COLO829 (cell line): ENCODE measurements at places on chromosomes 16 and 17.

- no peak for DNase-seq
Observed at GRCh38 chr16:88068476-88069396, 117.5 kb downstream of the BANP start.

DNA sequence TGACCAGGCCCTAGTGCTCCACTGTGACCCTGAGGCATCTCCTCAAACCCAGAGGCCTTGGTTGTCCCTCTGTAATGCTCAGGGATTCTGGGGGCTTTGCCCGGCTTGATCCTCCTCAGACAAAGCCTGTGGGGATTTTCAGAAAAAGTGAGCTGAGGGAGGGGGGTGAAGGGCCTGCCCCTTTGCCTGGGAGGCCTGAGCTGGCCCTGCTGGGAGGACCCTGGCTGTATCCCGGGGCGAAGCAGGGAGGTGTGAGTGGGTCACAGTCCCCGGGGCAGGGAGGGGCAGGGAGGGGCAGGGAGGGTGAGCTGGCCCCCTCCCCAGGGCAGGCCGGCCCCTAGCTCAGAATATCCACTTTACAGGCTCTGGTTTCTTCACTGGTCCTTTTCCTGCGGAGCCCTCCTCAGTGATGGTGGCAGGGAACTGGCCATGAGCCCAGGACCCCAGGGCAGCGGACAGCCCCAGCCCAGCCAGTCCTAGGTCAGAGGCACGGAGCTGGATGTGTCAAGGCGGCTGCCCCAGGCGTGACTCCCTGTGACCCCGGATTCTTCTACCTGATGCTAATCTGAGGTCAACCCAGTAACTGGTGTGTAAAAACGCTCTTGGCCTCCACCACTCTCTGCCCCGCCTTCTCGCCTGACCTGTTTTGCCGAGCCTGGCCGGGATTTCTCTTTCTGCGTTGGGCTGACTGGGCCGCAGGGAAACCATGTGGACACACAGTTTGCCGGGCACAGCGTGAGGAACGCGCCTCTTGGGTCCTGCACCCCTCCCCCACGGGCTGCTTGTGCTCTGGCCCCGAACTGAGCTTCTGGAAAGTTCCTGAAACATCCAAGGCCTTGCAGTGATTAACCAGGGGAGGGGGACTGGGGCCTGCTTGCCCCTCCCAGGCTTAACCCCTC lies 5.8 kb upstream of the FASN start:
- no peak for DNase-seq

GRCh38 chr16:11473728-11474127 lies 113.0 kb downstream of the LITAF start:
- DNase-seq = no peak

DNA sequence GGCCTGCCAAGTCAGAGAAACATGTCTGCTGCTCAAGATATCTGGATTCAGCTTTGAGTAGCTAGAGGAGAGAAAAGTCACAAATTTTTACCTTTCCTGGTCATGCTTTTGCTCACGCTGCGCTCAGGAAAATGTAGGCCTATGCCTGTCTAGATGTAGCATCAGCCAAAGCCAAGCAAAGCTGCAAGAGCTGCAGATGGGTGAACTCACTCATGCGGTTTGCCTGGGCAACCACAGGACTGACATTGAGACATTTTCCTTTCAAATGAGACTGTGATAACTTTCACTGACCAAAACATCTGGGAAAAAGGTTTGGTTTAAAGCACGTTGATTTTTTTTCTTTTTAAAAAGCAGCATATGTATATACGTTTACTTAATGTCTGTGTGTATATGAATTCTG lies 34.0 kb upstream of the NAGLU start:
- DNase-seq = no peak

GRCh38 chr16:75455677-75456076 lies 8.8 kb downstream of the TMEM170A start:
- DNase-seq = no peak

- peak; percentile 6 for DNase-seq
Observed at GRCh38 chr16:84919269-84919668, 92.1 kb downstream of the ZDHHC7 start.

- no peak for DNase-seq
Observed at GRCh38 chr17:17134957-17135333, 71.2 kb downstream of the PLD6 start.

GRCh38 chr16:87441886-87442580 lies 49.9 kb downstream of the MAP1LC3B start:
- no peak for DNase-seq

GRCh38 chr17:50952889-50953288 lies 86.7 kb upstream of the TOB1 start:
- DNase-seq = no peak

- no peak for DNase-seq
Observed at GRCh38 chr17:9755083-9755482, 36.3 kb downstream of the DHRS7C start.

DNA sequence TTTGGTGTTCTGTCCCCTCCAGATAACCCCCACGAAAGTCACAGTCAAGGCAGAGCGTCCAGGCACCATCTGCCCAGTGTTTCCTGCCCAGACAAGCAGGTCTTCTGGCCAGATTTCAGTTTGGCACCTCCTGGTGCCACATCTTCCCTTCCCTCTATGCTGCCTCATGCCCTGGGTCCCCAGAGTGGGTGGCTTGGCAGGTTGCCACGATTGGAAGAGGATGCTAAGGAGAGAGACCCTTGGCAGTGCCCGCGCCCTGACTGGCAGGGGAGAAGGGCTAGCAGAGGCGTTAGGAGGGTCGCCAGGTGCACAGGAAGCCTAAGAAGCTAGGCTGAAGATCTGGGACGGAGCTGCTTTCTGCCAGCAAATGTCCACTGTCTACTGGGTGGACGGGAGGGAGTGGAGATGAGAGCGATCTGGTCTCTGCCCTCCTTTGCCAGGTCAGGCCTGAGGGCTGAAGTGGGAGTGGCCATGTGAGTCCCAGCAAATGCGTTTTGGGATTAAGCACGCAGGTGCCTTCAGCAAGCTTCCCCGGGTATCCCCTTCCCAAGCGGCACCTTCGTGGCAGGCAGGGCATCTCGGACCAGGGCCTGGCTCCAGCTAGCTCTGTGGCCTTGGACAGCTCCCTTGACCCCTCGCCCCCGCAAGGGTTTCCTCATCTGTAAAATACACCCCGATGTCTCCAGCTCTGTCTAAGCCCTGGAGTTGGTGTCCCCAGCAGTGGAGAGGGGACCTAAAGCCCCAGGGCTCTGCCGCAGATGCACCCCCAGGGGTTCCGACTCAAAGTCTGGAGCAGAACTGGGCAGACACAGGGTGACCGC lies 13.4 kb upstream of the CD300A start:
- no peak for DNase-seq

DNA sequence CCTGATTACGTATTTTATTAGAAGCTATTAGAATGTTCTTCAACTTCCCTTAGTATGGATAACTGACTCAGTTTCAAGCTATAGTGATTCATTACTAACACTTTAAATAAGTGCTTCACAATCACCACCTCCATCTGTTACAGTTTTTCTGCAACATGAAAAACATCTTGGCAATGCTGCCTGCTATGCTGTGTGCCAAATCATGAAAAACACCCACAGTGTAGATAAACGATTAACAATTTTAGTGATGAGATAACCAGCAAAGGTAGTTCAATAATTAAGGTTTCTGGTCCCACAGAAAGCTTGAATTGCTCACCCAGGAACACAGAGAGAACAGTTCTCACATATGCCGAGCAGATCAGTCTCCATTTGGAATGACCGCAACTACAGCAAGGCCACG lies 51.4 kb upstream of the SLC25A19 start:
- no peak for DNase-seq

- peak; percentile 9 for DNase-seq
Observed at GRCh38 chr17:78019367-78019975, 61.0 kb downstream of the TNRC6C start.

- no peak for DNase-seq
Observed at GRCh38 chr16:65618931-65619330, 497.1 kb upstream of the CDH11 start.

GRCh38 chr17:55769625-55770000 lies 18.8 kb downstream of the PCTP start:
- DNase-seq = no peak

DNA sequence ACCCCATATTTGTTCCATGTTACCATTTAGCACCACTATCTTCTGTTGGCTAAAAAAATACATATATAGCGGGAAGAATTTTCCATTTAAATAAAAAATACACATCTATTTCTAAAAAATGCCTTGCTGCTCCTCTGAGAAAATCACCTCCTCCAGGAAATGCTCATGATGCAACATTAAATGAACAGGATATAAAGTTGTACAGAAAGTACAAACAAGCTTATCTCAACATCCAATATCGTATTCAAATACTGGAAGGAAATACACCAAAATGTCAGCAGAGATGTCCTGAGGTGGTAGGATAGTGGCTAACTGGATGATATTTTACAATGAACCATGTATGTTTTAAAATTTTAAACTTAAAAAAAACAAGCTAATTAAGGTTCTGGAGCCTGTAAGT lies 21.3 kb downstream of the GNA13 start:
- DNase-seq = no peak

- no peak for DNase-seq
Observed at GRCh38 chr17:3505008-3505407, 29.2 kb downstream of the ASPA start.

GRCh38 chr16:50603206-50604064 lies 55.2 kb downstream of the NKD1 start:
- DNase-seq = no peak

- peak; percentile 85 for DNase-seq
Observed at GRCh38 chr16:29806099-29806579, at the start of gene MAZ. MAZ (plus strand) TSS chr16:29806529; CDS start chr16:29806702, 173 bp downstream.

DNA sequence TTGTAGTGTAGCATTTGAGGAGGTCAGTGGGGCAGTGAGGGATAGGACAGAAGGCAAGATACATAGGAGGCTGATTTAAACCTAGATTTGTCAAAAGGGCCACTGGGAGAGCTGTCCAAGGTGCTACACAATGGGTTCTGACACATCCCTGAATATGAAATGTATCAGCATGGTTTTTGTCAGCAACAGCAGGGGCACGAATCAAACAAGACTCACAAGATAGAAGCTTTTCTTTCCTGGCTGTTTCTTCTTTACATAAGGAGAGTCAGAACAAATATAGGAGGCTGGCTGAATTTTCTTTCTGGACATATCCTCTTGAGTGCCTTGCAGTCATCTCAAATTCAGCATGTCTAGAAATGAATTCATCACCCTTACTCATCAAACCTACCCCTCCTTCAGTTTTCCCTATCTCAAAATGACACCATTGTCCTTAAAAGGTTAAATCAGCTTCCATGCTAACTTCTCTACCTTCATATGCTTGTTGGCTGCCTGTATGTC lies 130.5 kb downstream of the NPIPB5 start:
- no peak for DNase-seq
